Substantia nigra (tissue), 51 donors: ENCODE measurements at places on chromosomes 7 and 10.

DNA sequence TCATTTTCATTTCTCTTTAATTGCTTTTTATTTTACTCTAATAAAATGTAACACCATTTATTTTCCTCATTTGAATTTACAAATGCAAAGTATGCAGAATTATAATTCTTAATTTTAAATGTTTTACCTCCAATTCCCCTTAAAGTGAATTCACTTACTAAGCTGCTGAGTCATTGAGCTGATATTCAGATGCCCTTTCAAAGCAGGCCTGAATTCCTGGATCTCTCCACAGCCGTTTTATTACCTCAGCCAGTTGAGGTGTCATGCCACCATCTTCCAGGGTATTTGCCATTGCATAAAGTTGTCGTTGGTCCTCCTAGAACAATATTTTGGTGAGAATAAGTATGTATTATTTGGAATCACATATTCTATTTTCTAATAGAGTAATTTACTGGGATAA lies 33.2 kb downstream of the GNAT3 start:
- no peak for DNase-seq

GRCh38 chr7:107694386-107694785 lies 33.8 kb downstream of the SLC26A4 start:
- DNase-seq = no peak

DNA sequence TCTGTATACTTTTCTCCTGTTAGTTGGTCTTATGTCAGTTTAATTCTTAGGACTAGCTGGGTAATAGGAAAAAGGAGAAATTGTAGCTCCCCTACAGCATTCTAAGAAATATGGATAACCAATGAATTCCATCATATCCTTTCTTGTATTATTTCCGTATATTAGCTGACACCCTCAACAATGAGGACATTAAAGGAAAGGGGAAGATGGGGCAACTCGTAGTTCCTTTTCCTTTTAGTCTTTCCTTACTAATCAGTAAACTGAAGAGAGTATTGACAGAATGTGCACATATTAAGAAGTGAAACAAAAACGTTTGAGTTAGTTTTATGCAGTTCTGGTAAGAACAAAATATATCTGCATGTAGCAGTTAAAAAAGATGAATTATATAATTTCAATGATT lies 35.1 kb upstream of the C10orf67 start:
- no peak for DNase-seq

DNA sequence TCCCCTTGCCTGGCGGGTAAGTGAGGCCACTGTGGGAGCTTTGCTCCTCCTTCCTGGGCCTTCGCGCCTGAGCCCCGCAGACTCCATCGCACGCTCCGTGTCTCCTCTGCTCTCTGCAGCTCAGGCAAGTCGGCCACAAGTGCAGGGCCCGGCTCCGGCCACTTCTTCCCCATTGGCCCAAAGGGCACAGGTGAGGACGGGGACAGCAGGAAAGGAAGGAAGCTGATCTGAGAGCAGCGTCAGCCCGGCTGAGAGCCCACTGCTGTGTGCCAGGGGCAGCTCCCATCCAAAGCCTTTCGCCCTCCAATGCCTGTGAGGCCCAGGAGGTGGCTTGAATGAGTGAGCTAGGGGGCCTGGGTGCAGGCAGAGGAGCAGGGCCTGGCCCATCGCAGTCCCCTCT lies 33.7 kb upstream of the RHEB start:
- DNase-seq = no peak

- DNase-seq = no peak
Measured at GRCh38 chr7:79281426-79281825, 172.0 kb downstream of the MAGI2 start.

- DNase-seq = no peak
Measured at GRCh38 chr10:17225808-17226207, 2.2 kb upstream of the VIM start.

- DNase-seq = no peak
Measured at GRCh38 chr7:39606941-39607340, 16.4 kb upstream of the RALA start.
